Fibroblast of lung (primary cell): ENCODE measurements at places on chromosomes 6 and 20.

DNA sequence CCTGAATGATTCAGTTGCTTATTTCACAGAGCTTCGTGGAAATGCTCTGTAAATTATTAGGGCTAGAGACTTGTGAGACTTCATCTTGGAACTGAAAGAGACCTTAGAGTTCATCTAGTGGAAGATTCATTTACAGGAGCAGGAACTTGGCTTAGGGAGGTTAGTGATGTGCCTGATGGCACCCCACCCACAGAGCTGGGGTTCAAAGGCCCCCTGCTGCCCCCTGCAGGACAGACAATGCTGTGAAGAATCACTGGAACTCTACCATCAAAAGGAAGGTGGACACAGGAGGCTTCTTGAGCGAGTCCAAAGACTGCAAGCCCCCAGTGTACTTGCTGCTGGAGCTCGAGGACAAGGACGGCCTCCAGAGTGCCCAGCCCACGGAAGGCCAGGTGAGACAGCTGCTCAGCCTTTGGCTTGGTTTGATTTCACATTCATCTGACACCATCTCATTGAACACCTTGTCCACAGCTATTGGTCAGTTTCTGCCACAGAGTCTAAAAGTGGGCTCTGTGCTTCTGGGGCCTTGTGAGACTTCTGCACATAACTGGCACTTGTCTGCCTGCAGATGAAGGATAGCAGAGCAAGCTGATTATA lies 25.1 kb downstream of the MYBL2 start:
- peak; percentile 12 for DNase-seq

DNA sequence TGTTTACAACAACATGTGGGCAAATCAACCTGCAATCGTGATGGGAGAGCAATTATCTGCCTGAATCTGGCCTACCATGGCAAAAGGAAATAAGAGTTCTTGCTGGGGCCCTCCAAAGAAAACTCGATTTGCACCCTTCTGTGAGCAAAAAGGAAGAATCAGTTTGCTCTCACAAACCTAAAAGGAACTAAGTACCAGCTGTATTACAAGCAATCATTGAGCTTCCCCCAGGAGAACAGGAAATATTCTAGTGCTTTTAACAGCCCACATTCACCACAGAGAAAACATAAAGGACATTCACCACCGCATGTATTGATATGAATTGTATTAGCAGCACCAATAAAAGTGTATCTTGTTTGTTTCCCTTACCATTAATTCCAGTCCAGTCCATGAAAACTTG lies 75.0 kb downstream of the MBOAT1 start:
- DNase-seq = no peak

DNA sequence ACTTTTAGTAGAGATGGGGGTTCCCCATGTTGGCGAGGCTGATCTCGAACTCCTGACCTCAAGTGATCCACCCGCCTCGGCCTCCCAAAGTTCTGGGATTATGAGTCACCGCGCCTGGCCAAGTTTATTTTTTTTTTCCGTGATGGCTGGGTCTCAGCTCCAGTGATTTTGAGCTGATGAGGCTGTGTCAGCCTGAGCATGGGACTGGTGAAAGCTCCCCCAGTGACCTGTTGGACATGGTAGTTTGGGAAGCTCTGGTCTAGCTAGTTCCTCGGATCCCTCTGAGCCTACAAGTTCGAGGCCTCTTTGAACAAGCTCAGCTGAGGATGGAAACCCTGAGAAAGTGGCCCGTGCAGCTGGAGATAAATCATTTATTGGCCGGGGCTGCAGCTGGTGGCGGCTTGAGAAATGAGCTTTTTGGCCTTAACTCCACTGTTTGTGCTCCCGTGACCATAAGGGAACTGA lies 126.8 kb downstream of the SNX5 start:
- peak; percentile 97 for DNase-seq

DNA sequence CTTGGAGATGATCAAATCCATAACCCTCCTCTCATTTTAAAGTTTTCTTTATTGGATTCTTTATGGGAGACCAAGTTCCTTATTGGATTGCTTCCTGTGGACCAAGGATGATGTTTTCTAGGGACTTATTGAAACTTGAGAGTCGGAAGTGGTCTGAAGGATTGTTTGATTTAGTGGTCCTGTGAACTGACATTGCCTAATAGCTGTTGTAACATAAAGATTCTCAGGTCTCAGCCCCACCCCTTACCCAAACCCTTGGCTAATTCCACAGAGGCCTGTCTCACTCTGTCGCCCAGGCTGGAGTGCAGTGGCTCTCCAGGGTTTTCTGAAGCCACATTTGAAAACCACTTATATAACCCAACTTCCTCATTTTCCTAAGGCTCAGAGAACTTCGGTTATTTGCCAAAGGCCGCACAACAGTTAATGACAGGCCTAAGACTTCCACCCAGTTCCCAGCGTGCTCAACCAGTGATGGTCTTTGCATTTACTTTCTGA lies 77.0 kb downstream of the ATXN1 start:
- DNase-seq = peak; percentile 37

DNA sequence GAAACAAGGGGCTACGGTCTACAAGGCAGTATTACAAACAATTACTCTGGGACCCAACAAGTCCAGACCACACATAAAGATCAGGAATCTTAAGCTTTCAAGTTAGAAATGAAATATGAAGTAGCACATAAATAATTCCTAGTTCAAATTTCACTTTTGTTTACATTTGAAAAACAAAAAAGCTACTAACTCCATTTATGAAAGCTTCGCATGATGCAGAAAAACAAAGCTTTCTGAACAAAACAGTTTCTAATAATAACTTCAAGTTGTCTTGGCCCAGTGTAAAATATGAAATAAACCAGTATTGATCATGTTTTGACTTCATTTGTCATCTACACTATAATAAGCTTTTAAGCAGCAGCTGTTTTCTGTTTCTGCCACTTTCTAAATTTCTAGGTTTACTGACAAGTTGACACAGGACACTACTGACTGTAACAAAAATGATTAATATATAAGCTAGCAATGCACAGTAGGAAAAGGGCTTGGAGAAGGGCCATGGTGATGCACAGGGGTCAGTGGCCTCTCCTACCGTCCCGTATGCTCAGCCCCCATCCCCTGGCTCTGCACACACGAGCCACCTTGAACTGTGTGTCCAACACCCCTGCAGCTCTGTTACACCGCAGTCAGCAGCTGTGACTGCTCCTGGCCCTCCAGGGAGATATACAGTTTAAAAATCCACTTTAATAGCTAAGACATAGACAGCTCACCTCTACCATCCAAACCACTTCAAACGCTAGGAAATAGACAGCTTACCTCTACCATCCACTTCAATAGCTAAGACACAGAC lies 13.3 kb upstream of the RAB22A start:
- DNase-seq = peak; percentile 53

DNA sequence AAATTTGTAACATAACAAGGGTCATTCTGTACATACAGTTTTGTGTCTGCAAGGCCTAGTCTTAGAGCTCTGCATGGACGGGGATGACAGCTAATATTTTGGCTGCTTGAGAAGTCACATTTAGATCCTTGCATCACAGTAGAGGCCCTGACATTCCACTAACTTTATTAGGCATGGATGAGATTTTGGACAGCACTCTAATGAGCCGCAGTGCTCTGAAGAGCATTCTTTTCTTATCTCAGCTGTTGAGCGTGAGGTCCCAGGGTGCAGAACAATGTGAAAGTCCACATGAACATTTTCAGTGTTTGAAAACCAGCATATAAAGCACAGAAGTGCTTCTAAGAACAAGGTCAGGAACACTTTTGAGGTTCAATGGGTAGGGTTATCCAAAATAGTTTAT lies 58.9 kb downstream of the IPCEF1 start:
- DNase-seq = peak; percentile 72

GRCh38 chr20:23639490-23639958 lies 1.8 kb upstream of the CST3 start:
- DNase-seq = no peak

DNA sequence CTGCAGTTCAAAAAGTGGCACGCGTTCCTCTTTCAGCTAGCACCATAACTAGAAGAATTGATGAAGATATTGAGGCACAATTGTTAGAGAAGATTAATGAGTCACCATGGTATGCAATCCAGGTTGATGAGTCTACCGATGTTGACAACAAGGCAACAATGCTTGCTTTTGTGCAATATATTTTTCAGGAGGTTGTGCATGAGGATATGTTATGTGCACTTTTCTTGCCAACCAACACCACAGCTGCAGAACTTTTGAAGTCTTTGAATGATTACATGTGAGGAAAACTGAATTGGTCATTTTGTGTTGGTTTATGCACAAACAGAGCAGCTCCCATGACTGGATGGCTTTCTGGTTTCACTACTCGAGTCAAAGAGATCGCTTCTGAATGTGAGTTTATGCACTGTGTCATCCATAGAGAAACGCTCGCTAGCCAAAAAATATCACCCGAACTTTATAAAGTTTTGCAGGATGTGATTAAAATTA lies 129.3 kb upstream of the SLC24A3 start:
- no peak for DNase-seq

DNA sequence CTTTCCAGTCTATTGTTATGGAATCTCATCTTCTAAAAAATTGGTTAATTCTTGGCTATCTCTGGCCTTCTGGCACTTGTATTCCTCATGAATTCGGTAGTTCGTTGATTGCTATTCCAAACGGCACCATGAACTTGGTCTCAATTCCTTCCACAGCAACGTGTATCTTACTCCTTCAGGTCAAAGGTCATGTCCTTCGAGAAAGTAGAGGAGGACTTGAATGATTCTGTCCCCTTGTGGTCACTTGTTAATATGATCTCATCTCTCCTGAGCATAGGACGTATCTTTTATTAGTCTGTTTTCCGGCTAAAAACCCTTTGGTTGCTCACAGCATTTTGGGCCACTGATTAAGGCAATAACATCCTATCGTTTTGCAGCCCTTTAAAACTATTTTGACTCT lies 9.4 kb downstream of the TLDC2 start:
- peak; percentile 29 for DNase-seq

DNA sequence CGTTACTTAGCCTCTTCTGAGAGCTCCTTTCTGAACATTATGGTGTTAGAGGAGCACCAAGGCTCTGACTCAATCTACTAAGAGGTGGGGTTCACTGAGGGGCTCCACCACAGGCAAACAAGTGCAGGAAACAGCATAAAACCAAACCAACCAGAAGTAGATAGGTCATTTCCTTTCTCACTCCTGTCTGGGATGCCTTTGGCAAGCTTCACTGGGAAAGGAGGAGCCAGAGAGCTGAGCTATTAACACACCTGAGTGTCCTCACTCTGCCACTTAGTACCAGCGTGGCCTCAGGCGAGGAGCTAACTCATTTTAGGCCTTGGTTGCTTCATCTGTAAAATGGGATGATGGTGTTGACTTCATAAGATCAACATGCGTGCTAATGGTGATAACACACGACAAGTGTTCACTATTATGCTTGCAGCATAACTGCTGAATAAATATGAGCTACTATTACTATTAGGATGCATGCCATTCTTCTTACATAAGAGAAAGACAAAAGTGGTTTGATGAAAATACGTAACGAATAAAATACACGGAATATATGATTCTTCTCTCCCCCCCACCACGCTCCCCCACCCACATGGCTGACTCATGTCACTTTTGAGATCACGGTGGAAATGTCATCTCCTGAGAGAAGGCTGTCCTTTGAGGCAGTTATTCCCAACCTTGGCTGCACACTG lies 185.4 kb downstream of the BCAS1 start:
- DNase-seq = peak; percentile 61

GRCh38 chr20:10462516-10462915 lies 27.4 kb downstream of the SLX4IP start:
- DNase-seq = no peak

DNA sequence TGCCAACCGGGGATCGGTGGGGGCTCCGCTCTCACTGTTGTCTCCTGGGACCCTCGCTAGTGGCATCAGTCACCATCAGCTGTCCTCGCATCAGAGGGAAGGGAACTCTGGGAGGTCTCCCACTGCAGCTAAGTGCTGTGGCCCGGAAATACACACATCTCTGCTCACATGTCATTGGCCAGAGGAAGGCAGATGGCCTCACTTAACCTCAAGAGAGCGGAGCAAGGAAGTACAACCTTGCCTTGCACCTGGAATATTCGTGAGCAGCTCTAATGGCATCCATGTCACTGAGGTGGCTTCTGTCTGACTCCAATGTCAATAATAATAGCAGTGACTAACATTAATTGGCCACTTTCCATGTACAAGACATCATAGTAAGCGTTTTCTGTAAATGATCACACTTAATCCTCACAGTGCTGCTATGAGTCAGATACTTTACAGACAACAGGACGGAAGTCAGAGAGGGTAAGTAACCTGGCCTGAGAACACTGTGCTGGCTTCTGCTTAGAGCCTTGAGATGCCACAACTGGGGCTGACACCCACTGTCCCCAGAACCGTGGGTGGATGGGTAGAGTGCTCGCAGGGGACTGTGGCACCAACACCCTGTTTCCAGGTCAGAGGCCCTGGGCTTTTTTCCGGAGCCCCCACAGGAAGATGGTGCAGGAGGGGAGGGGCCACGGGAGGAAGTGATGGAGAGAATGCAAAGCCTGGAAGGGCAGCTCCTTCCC lies 6.0 kb downstream of the LHFPL5 start:
- DNase-seq = peak; percentile 34

GRCh38 chr6:4164117-4164442 lies 28.7 kb upstream of the ECI2 start:
- no peak for DNase-seq

GRCh38 chr6:12379181-12379580 lies 89.0 kb downstream of the EDN1 start:
- DNase-seq = no peak

DNA sequence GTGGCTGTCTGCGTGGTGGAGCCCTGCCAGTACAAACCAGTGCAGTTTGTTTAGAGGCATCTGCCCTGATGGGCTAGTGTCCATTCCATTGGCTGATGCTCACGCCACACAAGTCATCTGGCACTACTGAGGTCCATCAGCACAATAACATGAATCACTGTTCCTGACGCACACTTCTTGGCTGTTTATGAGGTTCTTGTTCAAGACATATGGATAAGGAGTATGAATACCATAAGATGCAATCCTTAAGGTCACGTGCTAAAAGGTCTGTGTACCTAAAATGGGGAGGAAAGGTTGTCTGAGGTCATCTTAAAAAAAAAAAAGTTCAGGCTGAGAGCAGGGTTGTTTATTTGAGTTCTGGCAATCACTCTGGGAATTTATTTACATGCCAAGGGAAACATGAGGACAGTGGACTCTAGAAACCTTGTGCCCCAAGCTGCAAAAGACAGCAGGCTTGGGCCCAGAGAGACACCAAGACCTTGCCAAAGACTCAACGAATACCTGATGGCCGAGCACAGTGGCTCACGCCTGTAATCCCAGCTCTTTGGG lies 54.1 kb upstream of the SHLD1 start:
- DNase-seq = peak; percentile 99

- no peak for DNase-seq
Observed at GRCh38 chr20:51424270-51425117, 118.0 kb downstream of the NFATC2 start.

DNA sequence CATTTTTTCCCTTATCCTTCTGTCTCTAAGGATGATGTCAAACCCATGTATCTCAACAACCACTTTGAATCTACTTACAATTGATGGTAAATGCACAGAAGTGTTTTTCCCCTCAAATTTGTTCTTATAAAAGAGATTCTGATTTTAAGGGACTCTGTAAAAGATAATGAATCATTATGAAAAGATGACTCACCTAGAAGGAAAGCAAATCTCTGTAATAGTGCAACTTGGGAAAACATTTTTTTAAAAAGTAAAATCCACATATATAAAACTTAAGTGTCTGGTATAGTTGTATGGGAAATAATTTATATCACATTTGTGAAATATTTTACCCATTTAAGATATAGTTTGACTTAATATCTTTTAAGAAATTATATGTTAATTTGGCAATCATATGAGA lies 137.0 kb downstream of the TINAG start:
- DNase-seq = no peak
